ENCODE measurements at places on chromosomes 4 and X. TPM values are rescaled to one million over a fixed set of nuclear protein-coding genes. Genes with fewer than 3 reads are reported as not detected.
A peak's percentile ranks its signal among the peaks of the same experiment; 100 is the strongest.

- no peak for DNase-seq
- H3K36me3 ChIP-seq = no peaks in the 10 kb centered on the region
- no peaks in the 10 kb centered on the region for H3K27me3 ChIP-seq
Measured at GRCh38 chr4:129410115-129410514, 314.2 kb downstream of the C4orf33 start.

DNA sequence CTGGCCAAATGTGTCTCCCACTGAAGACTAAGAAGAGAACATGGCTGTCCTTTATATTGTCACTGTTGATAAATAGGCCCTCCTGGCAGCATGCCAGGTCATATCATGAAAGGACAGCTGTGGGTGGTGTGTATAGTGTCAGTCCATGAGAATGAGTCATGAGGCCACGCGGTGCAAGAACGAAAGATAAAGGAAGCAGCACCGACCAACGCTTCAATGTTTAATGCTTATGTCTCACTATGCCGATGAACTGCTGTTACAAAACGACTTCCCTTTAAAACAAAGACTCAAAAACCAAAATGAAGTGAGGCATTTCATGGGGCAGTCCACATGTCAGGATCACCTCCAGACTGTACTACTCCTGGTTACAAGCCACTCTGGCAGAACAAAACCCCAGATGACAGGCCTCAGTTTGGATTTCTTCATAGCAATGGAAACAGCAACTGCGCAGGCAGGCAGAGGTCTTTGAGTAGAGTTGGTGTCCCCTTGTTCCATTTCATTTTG lies 5.2 kb upstream of the TCEANC start:
- H3K4me1 ChIP-seq = no peaks in the 10 kb centered on the region

Gene ARHGEF9
- 11.7 TPM for total RNA-seq

- no peaks in the 10 kb centered on the region for H3K27me3 ChIP-seq
- no peak overlapping the region for H3K27ac ChIP-seq
- H3K36me3 ChIP-seq = no peaks in the 10 kb centered on the region
- H3K4me3 ChIP-seq = no peak overlapping the region
- DNase-seq = no peak
Measured at GRCh38 chrX:18956303-18957032, 27.4 kb downstream of the PHKA2 start.

Gene CLDN2
- not detected for total RNA-seq

DNA sequence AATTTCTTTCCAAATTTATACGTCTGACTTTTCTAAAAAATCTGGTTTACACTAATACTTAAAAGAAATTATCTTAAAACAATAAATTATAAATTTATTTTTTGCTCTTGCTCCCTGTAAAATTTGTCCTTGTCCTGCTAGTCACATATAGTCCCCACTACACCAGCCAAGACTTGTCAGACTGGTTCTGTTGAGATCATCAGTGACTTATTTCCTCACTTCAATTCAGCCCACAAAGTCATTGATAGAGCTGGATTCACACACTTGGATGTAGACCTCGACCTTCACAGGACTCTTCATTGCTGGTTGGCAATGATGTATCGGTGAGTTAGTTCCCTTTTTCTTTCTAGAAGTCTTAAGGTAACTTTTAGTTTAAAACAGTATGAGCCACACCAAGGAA lies at the start of gene TMPRSS11E:
Gene TMPRSS11E, plus strand, starts transcription at position 263 of the 400 bp plus-strand sequence. Its CDS starts 50 bp downstream, at position 313.
- H3K36me3 ChIP-seq = no peaks in the 10 kb centered on the region
- DNase-seq = no peak
- no peak within 1 kb of the TSS for H3K4me3 ChIP-seq
- no peak within 1 kb of the TSS for H3K27ac ChIP-seq
- H3K27me3 ChIP-seq = no peaks in the 10 kb centered on the region
- no peaks in the 10 kb centered on the region for H3K4me1 ChIP-seq

DNA sequence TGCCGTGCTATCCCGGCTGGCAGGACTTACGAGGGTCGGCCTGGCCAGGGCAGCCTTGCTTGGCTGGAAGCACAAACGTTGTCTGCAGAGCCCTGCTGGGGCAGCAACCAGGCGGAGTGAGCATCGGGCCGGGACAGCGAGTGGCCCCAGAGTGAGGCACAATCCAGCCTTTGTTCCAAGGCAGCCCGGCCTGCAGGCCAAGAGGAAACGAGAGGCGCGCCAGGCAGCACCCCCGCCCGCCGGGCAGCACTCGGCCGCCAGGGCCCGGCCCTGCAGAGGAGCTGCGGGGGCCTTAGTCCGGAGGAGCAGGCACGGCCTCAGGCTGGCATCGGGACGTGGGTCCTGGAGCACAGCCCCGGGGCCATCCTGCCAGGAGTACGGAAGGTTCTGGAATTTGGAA lies 24.1 kb downstream of the FGFRL1 start:
- no peaks in the 10 kb centered on the region for H3K36me3 ChIP-seq
- no peaks in the 10 kb centered on the region for H3K27me3 ChIP-seq
- H3K4me3 ChIP-seq = no peak overlapping the region
- H3K4me1 ChIP-seq = peaks cover 17% of the 10 kb centered on the region
- H3K27ac ChIP-seq = no peak overlapping the region
- peak; percentile 84 for DNase-seq

- H3K27me3 ChIP-seq = no peaks in the 10 kb centered on the region
- no peak overlapping the region for H3K4me3 ChIP-seq
- no peak overlapping the region for H3K27ac ChIP-seq
- H3K4me1 ChIP-seq = no peaks in the 10 kb centered on the region
- no peaks in the 10 kb centered on the region for H3K36me3 ChIP-seq
Measured at GRCh38 chr4:148776941-148777340, 334.7 kb upstream of the NR3C2 start.

GRCh38 chrX:19772096-19772821 lies 115.1 kb downstream of the SH3KBP1 start:
- no peaks in the 10 kb centered on the region for H3K27me3 ChIP-seq
- DNase-seq = no peak
- no peak overlapping the region for H3K4me3 ChIP-seq
- H3K4me1 ChIP-seq = peaks cover 6% of the 10 kb centered on the region
- H3K27ac ChIP-seq = peak overlapping the region; percentile 66

DNA sequence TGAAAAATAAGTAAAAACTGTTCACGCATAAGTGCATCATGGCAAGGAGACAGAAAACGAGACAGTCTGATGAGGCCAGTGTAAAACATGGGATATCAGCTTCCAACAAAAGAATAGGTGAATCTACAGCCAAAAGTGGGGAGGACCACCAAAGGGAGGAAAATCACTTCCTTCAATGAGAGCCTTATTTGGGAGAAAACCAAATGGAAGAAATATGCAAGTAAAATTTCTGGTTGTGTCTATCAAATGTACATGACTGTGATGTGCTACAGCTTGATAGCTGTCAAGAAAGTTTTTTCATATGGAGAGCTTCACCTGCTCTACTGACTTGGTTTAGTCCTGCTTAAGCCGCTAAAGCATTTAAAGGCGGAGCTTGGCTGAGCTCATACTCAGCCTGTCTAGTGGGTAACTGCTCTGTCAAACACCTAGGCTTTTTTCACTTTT lies 66.2 kb downstream of the MAGEA1 start:
- H3K4me3 ChIP-seq = no peak overlapping the region
- H3K27me3 ChIP-seq = no peaks in the 10 kb centered on the region

GRCh38 chr4:1211891-1212545 lies 36.9 kb downstream of the CTBP1 start:
- H3K27ac ChIP-seq = no peak overlapping the region
- peaks cover 8% of the 10 kb centered on the region for H3K36me3 ChIP-seq
- H3K4me1 ChIP-seq = peaks cover 66% of the 10 kb centered on the region
- DNase-seq = peak; percentile 83
- H3K27me3 ChIP-seq = no peaks in the 10 kb centered on the region

Gene PPP1R2C
- not detected for total RNA-seq

GRCh38 chrX:108285356-108285755 lies 152.9 kb downstream of the COL4A6 start:
- H3K4me3 ChIP-seq = no peak overlapping the region
- H3K36me3 ChIP-seq = no peaks in the 10 kb centered on the region
- H3K27ac ChIP-seq = no peak overlapping the region
- H3K4me1 ChIP-seq = no peaks in the 10 kb centered on the region

DNA sequence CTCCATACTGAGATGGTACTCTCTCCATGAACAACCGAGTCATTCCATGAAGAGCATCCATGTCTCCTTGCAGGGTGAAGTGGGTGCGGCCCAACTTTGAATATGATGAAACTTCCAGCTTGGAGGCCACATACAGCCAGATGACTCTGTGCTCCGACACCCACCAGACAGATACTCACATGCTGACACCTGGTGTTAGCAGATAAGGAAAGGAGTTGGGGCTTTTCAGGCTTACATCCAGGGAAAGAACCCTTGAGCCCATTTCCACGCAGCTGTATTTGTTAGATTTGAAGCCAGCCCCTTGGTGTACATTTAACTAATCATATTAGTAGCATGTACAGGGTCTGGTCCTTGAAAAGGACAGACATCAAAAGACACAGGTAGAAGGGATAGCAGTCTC lies 62.1 kb upstream of the PRRG3 start:
- H3K4me3 ChIP-seq = no peak overlapping the region
- no peaks in the 10 kb centered on the region for H3K4me1 ChIP-seq
- H3K27ac ChIP-seq = no peak overlapping the region
- no peaks in the 10 kb centered on the region for H3K27me3 ChIP-seq
- H3K36me3 ChIP-seq = no peaks in the 10 kb centered on the region
- no peak for DNase-seq

Gene NAA11
- total RNA-seq = not detected

GRCh38 chr4:124710015-124710741 lies 2.4 kb downstream of the ANKRD50 start:
- DNase-seq = no peak
- H3K36me3 ChIP-seq = no peaks in the 10 kb centered on the region
- H3K4me3 ChIP-seq = no peak overlapping the region
- H3K4me1 ChIP-seq = peaks cover 20% of the 10 kb centered on the region

DNA sequence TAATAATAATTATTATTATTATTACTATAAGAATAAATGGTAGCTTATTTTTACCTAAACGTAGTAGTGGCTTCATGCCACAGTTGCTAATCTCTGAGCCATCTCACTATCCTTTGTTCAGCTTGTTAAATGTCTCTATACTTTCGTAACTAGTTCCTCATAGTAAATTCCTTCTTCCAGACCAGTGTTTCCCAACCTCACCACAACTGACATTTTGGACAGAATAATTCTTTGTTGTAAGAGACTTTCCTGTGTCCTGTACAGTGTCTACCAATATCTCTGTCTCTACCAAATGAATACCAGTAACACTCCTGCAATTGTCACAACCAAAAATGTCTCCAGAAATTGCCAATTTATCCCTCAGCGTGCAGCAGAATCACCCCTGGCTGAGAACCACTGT lies 1040.9 kb downstream of the DMD start:
- no peak for DNase-seq
- no peak overlapping the region for H3K27ac ChIP-seq
- no peaks in the 10 kb centered on the region for H3K4me1 ChIP-seq
- H3K4me3 ChIP-seq = no peak overlapping the region
- H3K36me3 ChIP-seq = no peaks in the 10 kb centered on the region

DNA sequence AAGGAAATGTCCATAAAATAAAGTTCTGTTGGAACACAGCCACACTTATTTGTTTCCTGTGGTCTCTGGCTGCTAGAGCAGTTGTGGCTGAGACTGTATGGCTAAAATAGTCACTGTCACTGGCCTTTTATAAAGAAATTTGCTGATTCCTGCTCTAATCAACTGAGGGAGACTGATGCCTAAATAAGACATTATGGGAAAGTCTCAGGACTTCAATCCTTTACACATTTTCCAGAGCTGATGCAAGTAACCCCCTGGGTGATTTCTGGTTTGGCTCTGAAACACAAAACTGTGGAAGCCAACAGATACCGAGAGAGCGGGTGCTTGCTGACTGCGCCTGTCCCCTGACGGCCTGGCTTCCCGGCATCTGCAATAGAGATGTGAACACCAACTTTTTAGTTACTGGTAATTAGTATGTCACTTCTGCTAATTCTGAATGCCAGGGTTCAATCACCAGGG lies 64.0 kb downstream of the POLR2B start:
- H3K27me3 ChIP-seq = no peaks in the 10 kb centered on the region
- no peak overlapping the region for H3K4me3 ChIP-seq
- H3K4me1 ChIP-seq = peaks cover 6% of the 10 kb centered on the region
- no peaks in the 10 kb centered on the region for H3K36me3 ChIP-seq
- DNase-seq = no peak

DNA sequence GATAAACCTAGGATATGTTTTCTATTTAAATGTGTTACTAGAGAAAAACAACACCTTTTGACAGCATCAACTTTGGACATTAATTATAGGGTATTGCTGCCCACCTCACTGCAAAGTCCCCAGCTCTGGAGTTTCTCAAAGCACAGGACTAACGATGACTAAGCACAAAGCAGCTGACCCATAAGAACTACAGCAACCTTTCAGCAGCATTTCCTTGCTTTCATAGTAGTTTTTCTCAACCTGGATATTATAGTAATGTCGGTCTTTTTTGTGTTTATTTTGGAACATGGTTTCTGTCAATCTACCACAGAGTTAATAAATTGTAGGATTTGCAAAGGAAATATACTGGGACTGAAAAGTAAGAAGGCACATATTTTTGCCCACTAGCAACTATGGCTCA lies 21.5 kb downstream of the HHIP start:
- H3K4me1 ChIP-seq = no peaks in the 10 kb centered on the region
- no peaks in the 10 kb centered on the region for H3K36me3 ChIP-seq
- no peaks in the 10 kb centered on the region for H3K27me3 ChIP-seq
- no peak overlapping the region for H3K4me3 ChIP-seq
- no peak overlapping the region for H3K27ac ChIP-seq
- no peak for DNase-seq

Gene IBSP
- total RNA-seq = not detected

Gene GAGE1
- 0.44 TPM for total RNA-seq

DNA sequence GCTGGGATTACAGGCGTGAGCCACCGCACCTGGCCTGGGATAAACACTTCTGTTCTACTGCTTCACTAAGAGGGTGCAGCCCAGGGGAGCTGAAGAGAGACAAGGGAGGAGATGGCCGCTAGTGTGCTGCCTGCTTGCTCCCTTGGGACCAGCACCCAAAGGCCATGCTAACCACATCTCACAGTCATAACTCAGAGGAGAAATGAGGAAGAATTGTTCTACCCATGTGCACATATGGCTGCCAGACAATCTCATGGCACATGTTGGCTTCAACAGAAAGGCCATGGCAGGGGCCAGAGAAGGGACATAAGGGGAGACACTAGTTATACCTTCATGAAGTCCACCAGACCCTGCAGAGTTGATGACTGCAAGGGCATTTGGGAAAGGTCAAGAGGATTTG lies 22.4 kb downstream of the CLDN22 start:
- H3K27ac ChIP-seq = no peak overlapping the region
- H3K4me1 ChIP-seq = no peaks in the 10 kb centered on the region
- peaks cover 11% of the 10 kb centered on the region for H3K36me3 ChIP-seq
- no peaks in the 10 kb centered on the region for H3K27me3 ChIP-seq
- H3K4me3 ChIP-seq = no peak overlapping the region
- no peak for DNase-seq

Gene S100P
- not detected for total RNA-seq

DNA sequence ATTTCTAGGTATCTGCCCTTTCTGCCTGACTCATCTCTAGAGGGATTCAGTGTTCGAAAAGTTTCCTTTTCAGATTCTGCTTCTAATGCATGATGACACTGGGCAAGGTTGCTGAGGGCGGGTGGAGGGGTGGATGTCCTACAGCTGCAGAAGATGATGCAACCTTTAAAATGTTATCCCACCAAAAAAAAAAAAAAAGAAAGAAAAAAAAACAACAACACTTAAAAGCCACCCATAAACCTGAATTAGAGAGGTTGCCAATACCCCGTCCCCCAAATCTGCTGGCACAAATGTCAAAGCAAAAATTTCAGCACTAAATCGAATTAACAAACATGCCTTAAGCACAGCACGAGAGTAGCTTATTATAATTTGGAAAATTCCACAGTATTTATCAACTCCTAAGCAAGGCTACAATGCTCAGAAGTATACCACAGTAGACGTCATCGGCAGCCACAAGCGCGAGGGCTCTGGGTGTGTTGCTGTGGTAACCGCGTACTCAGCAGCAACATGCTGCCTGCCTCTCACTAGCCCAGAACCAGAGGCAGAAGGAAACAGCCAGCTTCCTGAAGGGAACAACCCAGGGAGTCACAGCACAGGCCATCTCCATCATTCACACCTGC lies 167.5 kb upstream of the MAP3K15 start:
- no peak for DNase-seq
- H3K36me3 ChIP-seq = no peaks in the 10 kb centered on the region
- no peak overlapping the region for H3K4me3 ChIP-seq
- no peak overlapping the region for H3K27ac ChIP-seq

Measured in upper lobe of left lung (tissue), 6 donors.